ENCODE measurements at places on chromosomes 2 and 18. TPM values are rescaled to one million over a fixed set of nuclear protein-coding genes. Genes with fewer than 3 reads are reported as not detected.

- no peak for DNase-seq
These were observed 185.3 kb downstream of the LRATD1 start for GRCh38 chr2:14817848-14818247.

DNA sequence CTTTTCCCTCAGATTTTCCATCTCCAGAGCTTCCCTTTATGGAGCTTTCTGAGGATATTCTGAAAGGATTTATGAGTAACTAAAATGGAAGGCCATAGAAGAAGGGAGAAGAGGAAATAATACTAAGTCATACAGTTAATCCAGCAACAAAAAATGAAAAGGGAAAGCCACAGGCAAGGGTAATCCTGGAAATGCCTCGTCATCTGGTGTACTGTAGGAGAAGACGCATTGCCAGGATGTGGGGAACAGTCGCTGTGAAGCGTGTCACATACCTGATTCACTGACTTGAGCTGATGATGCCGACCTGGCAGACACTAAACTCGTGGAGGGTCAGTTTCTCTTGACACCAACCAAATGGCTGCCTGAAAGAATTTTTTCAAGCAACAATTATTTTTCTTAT, 34.7 kb upstream of the ALPP start:
- no peak for DNase-seq

DNA sequence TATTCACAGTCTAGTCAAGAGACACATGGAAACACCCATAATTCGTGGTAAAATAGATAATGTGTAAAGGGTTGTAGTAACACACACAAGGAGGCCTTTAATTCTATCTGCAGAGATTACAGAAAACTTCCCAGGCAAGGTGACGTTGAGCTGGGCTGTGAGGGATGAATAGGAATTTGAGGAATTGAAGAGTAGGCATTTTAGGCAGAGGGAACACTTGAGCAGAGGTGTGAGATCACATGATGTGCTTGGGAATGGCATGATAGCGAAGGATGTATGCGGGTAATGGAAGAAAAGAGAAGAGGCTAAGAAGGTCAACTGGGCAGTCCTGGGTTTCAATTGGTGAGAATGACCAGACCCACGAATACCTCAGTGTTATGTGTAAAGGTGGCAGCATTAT, 20.2 kb downstream of the DRC1 start:
- no peak for DNase-seq

GPAT2 gene
- 4.2 TPM for polyA plus RNA-seq

SERPINB11 gene
- polyA plus RNA-seq: not detected

GRCh38 chr18:59142274-59142673, 2.6 kb downstream of the SEC11C start:
- DNase-seq: no peak

IL36RN gene
- polyA plus RNA-seq: not detected

- no peak for DNase-seq
These were observed 236.7 kb downstream of the TCF4 start for GRCh38 chr18:55351241-55351691.

- DNase-seq: no peak
These were observed 50.2 kb downstream of the ATIC start for GRCh38 chr2:215361876-215362561.

DNA sequence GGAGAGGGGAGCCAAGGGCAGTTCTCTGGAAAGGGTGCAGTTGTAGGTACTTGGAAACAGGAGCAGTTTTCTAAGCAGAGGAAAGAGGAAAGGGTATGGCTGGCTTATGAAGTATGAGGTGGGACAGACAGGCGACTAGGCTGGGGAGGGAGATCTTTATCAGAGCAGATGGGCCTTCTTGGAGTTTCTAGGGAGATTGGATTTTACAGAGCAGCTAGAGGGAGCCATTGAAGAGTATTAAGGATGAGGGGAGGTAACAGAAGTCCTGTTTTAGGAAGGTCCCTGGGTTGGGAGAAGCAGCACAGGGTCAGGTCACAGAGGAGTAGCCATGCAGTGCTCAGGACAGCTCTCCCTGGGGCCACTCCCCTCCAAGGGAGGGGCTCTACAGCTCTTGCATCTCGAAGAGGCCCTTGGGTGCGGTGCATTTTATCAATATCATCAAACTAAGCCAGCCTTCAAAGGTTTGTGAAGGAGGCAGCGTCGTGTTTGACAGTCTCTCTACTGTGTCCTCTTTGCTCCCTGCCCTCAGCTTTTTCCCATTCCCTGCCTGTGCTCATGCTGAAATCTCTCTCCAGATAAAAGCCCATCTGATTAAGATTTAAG, 154.3 kb downstream of the SETBP1 start:
- DNase-seq: no peak

GRCh38 chr2:236984046-236984445, 101.6 kb upstream of the COPS8 start:
- no peak for DNase-seq

- no peak for DNase-seq
These were observed 131.3 kb downstream of the COMMD1 start for GRCh38 chr2:62036761-62037250.

- DNase-seq: no peak
These were observed 921.3 kb downstream of the CPS1 start for GRCh38 chr2:211477537-211478275.

SLC9A2 gene
- 1.9 TPM for polyA plus RNA-seq

- no peak for DNase-seq
These were observed 197.7 kb upstream of the SH3BP4 start for GRCh38 chr2:234754126-234754525.

GRCh38 chr2:208234786-208235185, 20.1 kb downstream of the IDH1 start:
- no peak for DNase-seq

CCL20 gene
- polyA plus RNA-seq: 0.41 TPM

GRCh38 chr18:11114653-11115052, 34.7 kb downstream of the PIEZO2 start:
- no peak for DNase-seq

DNA sequence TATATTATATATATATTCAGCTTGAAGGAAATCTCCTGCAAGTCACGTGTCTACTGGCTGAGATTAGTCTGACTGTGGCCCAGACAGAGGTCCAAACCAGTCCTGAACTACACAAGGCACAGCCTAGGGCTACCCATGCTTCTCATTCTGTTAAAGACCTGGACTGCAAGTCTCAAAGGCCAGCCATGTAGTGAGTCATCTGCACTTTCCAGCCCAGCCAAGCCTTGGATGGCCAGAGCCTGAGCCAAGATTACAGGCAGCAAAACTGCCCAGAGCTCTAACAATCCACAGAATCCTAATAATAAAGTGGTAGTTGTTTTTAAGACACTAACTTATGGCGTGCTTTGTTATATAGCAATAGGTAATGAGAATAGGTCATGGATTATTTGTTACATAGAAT, 259.6 kb downstream of the SS18 start:
- DNase-seq: peak; percentile 42

DNA sequence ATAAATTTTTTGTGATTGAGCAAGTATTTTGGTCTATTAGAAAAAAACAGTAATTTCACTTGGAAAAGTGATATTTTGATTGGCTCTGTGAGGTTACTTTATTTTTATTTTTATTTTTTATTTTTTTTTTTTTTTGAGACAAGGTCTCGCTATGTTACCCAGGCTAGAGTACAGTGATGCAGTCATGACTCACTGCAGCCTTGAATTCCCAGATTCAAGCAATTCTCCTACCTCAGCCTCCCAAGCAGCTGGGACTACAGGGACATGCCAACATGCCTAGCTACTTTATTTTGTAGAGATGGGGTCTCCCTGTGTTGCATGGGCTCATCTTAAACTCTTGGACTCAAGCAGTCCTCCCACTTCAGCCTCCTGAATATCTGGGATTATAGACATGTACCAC, 60.9 kb upstream of the MGAT5 start:
- DNase-seq: no peak

DNA sequence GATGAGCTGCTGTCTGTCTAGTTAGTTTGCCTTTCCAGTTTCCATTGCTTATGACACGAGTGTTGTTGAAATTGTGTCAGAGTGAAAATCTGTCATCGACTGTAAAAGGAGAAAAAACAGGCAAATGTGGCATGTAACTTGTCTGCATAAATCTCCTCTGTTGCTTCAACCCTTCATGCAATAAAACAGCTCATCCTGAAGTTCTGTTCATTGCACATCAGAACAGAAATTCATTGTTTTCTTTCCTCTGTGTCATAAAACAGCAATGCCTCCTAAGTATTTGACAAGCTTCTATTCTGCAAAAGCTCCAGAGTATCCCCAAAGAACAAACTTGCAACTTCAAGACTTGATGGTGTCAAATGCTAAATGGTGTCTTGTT, 432.1 kb downstream of the MEIS1 start:
- no peak for DNase-seq

DNA sequence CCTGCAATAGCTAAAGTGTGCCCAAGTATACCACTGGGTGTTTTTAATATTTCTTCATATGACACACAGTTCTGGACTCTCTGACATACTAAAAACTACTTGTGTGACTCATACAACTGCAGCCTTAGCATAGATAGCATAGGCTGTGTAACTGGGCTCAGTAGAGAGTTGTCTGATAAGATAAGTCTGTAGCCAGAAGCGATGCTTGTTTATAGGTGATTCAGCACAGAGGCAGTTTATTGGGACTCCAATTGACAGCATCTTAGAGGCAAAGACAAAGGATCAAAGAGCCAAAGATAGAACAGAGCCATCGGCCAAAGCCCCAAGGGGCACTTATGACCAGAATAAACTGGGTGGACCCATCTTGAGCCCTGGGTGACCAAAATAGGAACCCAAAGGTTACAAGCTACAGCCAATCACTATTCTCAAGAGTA, 42.3 kb downstream of the AAK1 start:
- no peak for DNase-seq

GRCh38 chr2:231290321-231291015, 92.0 kb downstream of the ARMC9 start:
- DNase-seq: peak; percentile 31

UGT1A1 gene
- polyA plus RNA-seq: not detected

RFX8 gene
- 1.9 TPM for polyA plus RNA-seq

DNA sequence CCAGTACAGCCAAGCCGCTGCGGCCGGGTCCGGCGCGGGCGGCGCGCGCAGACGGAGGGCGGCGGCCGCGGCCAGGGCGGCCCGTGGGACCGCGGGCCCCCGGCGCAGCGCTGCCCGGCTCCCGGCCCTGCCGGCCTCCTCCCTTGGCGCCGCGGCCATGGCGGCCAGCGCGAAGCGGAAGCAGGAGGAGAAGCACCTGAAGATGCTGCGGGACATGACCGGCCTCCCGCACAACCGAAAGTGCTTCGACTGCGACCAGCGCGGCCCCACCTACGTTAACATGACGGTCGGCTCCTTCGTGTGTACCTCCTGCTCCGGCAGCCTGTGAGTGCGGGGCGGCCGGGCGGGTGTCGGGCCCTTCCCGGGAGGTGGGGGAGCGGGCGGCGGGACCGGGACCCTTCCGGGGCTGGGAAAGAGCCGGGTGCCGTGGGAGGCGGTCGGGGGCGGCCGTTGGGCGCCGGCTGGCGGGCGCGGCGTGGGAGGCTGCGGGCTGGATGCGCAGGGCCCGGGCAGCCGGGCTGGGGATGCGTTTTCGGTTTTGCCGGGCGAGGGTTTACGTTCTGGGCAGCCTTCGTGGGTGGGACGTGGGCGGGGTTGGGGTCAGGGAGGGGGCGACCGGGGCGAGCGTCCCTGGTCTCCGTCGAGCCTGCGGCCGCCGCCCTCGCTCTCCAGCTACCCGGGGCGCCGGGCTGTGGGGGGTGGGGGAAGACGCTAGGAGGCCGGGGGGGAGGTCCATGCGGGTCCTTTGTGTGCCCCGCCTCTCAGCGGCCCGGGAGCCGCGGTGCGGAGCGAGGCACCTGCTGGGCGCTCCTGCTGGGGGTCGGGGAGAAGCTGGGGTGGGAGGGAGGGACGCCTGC, 537 bp downstream of the AGFG1 start:
- peak; percentile 26 for DNase-seq

SP140 gene
- polyA plus RNA-seq: 0.85 TPM

ATP6V1B1 gene
- 1.3 TPM for polyA plus RNA-seq

TGFA gene
- polyA plus RNA-seq: 0.57 TPM

DNA sequence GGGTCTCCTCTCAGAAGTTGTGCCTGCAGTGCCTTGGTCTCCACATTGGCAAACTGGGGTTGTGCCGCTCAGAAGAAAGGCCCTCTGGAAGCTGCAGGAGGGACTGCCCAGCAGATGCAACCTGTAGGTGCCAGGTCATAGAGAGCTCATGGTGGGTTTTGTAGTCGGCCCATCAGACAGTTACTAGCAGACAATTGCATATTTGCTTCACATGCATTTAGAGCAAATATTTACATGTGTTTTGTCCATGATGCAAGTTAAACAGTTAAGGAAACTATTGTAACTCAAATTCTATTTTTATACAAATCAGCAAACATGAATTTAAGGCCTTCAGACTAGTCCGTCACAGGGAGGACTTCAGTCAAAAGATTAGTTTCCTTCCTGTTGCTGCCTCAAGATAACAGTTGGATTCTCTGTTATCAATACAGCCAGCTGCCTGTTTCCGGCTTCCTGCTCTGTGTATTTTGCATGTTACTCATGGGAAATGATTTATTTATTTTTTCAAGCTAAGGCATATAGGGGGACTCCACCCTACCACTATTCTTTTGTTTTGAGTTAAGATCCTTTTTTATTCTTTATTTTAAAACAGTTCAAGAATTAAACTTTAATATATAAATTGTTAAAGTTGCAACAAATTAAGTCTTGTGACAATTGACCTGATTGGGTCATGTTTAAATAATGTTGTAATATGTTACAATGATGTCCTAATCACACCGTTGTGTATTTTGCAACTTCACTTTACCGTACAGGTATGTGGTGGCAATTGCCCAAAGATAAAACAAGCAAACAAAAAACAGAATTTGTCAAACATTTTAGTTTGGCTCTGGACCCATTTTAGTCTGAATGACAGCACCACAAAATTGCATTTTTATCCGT, 133.5 kb downstream of the SPTBN1 start:
- DNase-seq: no peak

- no peak for DNase-seq
These were observed 13.1 kb upstream of the GPR17 start for GRCh38 chr2:127632592-127633489.

- DNase-seq: no peak
These were observed 235.8 kb upstream of the RAB12 start for GRCh38 chr18:8373486-8373885.

- no peak for DNase-seq
These were observed 33.5 kb downstream of the NHEJ1 start for GRCh38 chr2:219127037-219127635.

DNA sequence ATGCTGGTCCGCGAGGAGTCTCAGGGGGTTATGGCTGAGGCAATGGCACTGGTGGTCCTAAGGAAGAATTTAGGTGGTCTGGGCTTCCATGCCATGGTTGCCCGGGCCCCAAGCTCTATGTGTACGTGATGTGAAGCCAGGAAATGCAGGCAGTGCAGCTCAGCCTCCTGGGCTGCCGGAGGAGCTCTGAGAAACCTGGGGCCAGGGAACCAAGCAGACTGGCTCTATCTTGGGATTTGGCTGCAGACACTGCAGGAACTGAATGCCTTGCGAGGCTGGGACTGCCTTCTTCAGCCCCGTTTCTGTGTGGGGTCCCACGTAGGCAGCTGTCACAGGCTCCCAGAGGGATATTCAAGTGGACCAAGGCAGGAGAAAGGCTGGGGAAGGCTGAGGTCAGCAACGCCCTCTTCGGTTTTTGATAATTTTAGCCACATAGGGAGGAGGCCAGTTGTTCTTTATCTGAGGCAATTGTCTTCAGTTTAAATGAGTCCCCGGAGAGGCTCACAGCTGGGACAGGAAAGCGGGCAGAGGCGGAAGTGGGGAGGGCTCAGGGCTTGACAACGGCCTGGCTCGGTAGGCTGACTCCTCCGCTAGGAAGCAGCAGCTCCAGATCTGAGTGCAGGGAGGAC, 77.7 kb downstream of the RHOB start:
- DNase-seq: no peak

- DNase-seq: no peak
These were observed 172.7 kb upstream of the ARL4C start for GRCh38 chr2:234669621-234670020.

Measured in hindlimb muscle (tissue), 1 donor.